ENCODE measurements at places on chromosomes 6 and 20.

DNA sequence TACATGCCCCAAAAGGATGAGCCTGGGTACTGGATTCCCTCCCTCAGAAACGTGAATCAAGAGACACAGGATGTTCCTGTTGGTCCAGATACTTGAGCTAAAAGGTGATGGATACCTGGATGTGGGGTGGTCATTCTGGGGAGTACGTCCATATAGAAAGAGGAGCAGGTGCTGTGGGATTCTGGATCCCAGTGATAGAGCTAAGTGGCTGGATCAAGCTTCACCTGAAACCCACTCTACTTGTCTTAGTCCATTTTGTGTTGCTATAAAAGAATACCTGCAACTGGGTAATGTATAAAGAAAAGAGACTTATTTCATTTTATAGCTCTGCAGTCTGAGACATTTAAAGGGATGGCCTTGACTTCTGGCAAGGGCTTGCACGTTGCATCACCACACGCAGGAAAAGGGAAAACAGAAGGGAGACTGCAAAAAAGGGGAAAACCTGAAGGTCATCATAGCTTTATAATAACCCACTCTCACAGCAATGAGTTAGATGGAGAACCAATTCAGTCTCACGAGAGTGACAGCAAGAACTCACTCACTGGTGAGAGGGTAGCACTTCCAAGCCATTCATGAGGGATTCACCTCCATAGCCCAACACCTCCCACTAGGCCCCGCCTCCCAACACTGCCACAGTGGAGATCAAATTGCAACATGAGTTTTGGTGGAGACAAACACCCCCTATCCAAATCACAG is 31.2 kb downstream of the RIPOR3 start:
- no peak for DNase-seq

GRCh38 chr6:52049252-52050050 is 38.0 kb downstream of the PKHD1 start:
- no peak for DNase-seq

DNA sequence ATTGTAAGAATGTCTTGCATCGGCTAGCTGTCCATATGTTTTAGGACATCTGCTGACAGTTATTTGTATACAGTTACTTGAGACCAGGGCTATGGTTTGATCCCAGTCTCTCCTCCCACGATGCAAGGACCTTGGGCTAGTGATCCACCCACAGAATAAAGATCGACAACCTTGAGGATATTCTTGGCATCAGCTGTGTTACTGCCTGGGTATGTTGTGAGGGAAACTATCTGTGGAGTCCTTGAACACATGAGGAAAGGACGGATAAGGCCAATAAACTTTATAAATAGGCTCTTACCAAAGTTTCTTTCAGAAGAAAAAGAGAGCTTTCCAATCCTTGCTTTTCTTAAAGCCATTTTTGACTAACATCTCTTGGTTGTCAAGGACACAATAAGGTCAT is 70.8 kb upstream of the HEY2 start:
- DNase-seq, result no peak

- DNase-seq, result no peak
These were observed 133.4 kb downstream of the RFPL4B start for GRCh38 chr6:112480553-112480952.

DNA sequence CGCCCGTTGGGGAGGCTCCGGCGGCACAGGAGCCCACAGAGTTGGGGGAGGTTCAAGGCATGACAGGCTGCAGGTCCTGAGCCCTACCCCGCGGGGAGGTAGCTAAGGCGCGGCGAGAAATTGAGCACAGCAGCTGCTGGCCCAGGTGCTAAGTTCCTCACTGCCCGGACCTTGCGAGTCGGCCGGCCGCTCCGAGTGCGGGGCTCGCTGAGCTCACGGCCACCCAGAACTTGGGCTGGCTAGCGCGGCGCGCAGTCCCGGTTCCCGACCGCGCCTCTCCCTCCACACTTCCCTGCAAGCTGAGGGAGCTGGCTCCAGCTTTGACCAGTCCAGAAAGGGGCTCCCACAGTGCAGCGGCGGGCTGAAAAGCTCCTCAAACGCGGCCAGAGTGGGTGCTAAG is 23.9 kb upstream of the KIF13A start:
- DNase-seq, result no peak

GRCh38 chr6:152154559-152155356 is 347.3 kb downstream of the ESR1 start:
- no peak for DNase-seq
